ENCODE measurements at places on chromosomes 5 and 9.

GRCh38 chr5:61026004-61026403, 81.0 kb downstream of the NDUFAF2 start:
- no peak for DNase-seq

DNA sequence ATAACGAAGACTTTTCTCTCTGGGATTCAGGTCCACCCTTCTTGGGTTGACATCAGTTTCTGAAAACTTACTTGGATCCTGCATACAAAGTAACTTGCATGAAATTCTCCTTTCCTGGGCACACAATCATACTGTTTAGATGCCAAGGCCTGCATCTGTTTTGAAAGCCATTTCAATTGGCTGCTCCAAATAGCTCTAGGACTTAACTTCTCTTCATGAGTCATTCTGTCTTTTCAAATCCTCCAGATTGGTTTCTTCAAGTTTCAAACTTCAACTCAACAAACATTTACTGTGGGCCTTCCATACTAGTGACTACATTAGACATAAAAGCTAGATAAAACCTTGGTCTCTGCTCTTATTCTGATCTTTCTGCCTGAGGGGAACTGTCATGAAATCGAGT, 54.8 kb upstream of the HMHB1 start:
- no peak for DNase-seq

- no peak for DNase-seq
Measured at GRCh38 chr5:80094236-80094738, 59.1 kb downstream of the THBS4 start.

GRCh38 chr9:72454871-72455491, 66.4 kb upstream of the TMC1 start:
- DNase-seq: no peak

DNA sequence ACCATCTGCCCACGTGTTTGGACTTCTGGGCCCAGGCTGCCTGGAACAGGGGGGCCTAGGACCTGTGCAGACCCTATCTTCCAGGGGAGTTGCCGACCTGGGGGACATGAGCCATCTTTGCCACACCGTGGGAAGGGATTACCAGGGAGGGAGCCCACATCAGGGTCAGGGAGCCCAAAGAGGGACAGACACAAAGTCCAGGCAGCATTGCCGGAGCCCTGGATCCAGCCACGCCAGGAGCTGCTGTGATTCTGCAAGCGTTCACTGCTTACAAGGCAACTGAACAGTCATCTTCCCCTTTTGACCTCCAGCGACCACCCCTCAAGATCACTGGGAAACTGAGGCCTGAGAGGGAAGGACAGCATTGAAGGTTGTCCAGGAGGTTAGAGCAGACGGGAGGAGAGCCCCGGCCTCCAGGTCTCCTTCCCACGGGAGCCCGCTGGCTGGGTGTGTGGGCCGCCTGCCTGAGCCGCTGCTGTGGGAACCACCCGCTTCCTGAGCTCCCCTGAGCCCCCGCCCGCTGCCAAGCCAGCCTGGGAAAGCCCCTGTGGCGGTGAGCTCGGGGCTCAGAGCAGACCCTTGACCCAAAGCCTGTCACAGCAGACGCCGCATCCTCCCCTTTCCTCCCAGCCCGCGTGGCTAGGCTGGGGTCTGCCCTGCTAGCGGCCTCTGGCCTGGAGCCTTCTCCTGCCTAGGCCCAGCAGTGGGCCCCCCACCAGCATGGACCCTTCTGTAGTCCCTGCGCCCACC, 17.1 kb upstream of the NOTCH1 start:
- DNase-seq: no peak

DNA sequence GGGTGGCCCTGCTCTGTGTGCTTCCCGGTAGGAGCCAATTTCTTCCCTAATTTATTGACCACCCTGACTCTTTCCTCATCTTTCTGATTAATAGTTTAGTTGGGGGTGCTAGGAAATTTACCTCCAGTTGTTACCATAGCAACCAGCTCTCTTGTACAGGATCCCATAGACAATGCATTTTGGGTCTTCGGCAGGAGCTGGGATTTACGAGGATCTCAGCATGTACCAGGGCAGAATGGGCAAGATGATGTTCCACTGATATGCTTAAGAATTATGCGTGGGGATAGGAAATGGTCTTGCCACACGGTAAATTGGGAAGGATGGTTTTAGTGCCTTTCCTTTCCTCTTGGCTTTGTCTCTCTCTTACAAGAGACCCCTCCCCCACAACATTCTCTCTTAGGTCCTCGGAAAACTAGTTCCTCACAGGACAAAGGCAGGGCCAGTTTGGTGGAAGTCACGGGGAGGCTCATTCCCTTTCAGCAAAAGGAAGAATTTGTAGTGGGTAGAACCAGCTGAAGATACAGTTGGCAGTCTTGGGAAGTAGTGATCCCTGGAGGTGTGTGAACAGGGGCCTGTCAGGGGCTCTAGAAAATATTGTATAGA, 133.4 kb upstream of the SHB start:
- DNase-seq: no peak

- no peak for DNase-seq
Measured at GRCh38 chr9:126615245-126615790, 1.6 kb downstream of the LMX1B start.

GRCh38 chr9:73138516-73138915, 13.1 kb upstream of the ANXA1 start:
- no peak for DNase-seq

DNA sequence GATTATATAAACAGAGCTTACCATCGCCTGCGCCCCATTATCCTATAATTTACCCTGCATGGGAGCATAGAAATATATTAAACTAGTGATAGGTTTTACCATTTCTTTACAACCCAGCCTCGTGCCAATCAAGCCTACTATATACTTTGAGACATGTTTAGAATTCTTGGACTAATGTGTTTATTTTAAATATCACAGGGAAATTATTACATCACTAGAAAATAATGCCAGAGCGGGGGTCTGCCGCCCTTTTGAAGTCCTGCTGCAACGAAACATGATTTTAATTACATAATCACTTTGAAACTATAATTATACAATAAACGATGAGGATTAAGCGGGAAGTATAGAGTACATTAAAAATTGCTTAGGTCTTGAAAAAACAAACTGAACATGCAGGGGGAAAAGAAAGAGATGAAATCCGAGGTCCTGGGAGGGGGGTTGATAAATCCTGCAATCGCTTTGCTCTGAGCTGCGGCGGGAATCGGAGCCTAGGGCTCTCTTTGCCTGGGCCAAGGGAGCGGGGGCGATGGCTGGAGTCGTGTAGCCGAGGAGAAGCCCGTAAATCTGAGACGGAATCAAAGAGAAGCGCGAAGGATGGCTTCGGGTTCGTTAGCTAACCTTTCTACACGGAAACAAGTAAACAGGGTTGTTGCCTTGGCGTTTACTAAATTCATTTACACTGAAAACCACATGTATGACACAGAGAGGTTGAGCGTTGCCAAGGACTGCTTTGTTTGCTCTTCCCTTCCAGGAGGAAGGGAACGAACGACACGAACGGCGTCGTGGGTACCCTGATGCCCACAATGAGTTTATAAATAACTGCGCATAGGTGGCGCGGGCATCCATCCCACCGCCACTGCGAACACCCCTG, 127.6 kb downstream of the TMEM174 start:
- no peak for DNase-seq

DNA sequence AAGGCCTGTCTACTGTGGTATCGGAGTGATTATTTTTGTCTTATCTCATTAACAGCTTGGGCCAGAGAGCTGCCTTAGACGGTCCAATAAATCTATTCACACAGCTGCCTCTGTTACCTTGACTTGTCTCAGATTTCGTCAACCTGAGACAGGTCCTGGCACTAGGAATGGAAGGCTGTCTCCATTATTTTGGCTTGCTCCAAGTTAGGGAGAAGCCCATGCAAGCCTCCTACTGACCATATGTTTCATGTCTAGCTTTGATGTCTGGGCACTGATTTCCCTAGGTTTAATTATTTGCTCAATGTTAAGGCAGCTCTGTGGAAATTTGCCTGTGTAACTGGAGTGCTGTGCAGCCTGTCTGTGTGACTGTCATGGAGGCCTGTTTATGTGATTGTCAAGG, 12.4 kb upstream of the RALGPS1 start:
- no peak for DNase-seq

DNA sequence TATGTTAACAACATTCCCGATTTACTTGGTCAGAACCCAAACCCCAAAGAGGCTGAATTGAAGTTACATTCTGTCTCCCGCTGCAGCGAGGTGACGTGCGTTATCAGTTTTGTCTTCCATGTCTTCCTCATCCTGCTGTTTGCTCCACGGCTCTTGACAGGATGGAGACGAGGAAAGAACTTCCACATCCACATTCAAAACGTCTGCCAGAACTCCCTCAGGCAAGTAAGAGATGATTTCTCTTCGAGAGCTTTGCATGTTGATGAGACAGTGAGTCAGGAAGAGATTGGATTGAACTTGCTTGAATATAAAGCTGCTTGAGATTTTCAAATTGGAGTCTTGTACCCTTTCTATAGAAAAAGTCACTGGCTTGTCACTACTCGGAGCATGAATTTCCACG, 242.6 kb downstream of the AUH start:
- DNase-seq: no peak

- no peak for DNase-seq
Measured at GRCh38 chr9:71121275-71122021, at the start of gene TRPM3. TSS of gene TRPM3 (minus strand) at chr9:71121621. CDS start at chr9:71121354, 267 bp downstream.
